ENCODE measurements at places on chromosomes 4 and X.

- DNase-seq, result no peak
Measured at GRCh38 chr4:20532116-20532790, 168.0 kb upstream of the PACRGL start.

GRCh38 chr4:148430854-148431253, 11.4 kb downstream of the NR3C2 start:
- DNase-seq, result no peak

DNA sequence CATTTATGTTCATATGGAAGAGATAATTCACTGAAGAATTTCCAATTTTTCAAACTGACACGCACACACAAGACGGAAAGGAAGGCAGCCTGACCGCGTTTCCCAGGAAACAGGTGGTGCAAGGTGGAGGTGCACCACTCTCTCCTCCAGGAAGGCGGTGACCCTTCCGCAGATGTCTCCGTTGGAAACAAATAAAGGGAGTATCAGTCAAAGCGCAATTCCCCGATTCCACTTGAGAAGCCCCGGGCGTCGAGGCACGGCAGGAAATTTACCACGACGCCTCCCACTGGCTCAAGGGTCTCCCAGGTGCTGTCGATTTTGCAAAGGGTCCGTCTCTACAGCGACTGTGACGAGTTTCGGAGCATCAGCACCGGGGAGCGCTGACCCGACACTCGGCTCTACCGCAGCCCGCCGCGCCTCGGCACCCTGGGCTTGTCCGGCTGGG, 770 bp upstream of the TIGD2 start:
- no peak for DNase-seq

- no peak for DNase-seq
Measured at GRCh38 chr4:6987588-6987961, 55.6 kb upstream of the TADA2B start.

GRCh38 chrX:28391528-28391927, 195.7 kb upstream of the IL1RAPL1 start:
- no peak for DNase-seq

DNA sequence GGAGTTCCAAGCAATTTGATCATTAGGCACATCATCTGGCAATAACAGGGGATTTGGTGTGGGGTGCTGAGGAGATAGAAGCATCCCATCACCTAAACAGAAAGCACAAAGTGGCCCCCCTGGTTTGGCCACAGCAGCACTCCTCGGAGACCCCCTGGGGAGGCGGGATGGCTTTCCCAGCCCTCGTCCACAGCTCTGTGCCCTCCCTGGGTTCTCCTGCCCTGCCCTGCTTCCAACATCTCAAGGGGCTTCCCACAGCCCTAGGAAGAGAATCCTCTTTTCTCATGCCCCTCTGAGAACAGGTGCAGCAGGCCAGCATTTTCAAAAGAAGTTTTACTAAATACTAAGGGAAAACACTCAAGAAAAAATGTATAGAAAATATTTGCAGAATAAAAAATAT, 12.8 kb downstream of the ATP5ME start:
- DNase-seq, result no peak
